NCI-H226 (cell line): ENCODE measurements at places on chromosomes 7 and 10.

- DNase-seq, result no peak
Measured at GRCh38 chr10:76885816-76886215, 751.8 kb downstream of the KCNMA1 start.

- DNase-seq, result no peak
Measured at GRCh38 chr10:111390813-111391563, 314.2 kb downstream of the ADRA2A start.

- no peak for DNase-seq
Measured at GRCh38 chr7:26497801-26498596, 206.3 kb downstream of the SNX10 start.

- DNase-seq, result no peak
Measured at GRCh38 chr10:28382525-28383269, 79.8 kb upstream of the MPP7 start.

DNA sequence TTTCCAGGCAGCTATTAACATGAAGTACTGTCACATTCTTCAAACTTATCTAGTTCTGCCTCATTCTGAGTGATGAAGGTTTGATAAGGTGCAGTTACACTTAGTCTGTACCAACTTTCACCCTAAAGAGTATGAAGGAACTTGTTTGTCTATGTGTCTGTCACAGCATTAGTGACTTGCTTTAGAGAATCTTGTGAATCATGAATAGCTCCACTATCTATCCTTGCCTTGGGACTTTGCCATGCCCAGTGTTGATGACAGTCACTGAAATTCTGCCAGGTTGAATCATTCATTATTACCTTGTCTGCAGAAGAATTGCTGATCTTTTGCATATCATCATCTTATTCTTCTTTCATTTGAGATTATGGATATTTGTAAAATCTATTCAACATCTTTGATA lies 50.9 kb upstream of the A1CF start:
- DNase-seq, result no peak

GRCh38 chr7:151918510-151918843 lies 37.8 kb upstream of the GALNTL5 start:
- DNase-seq, result no peak

GRCh38 chr7:49279891-49280290 lies 355.5 kb downstream of the CDC14C start:
- DNase-seq, result no peak

DNA sequence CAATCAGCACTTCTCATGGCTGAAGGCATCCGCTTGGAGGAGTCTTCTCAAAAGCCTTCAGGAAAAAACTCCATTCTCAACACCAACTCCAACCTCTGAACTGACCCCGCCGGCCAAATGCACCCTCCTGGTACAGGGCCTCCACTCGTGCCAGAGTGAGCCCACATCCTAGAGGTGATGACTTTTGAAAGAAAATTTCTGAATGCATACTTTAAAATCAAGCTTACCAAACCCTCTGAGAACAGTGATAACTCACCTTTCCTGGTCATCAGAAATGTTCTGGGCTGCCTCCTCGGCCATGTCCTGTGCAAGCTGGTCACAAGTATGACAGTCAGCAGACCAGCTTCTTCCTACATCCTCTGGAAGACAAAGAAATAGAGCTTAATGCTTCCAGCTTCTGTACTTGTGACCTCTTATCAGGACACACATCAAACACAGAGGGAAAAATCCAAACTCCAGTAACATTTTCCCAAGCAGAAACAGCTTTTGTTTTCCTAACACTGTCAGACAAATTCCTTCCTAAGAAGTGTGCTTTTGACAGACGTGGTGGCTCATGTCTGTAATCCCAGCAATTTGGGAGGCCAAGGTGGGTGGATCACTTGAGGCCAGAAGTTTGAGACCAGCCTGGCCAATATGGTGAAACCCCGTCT lies at the start of gene PKD1L1:
Gene PKD1L1, minus strand, starts transcription at position 326 of the 650 bp plus-strand sequence. Its CDS starts 26 bp downstream, at position 300.
- DNase-seq, result no peak

- DNase-seq, result no peak
Measured at GRCh38 chr10:43267811-43268210, 946 bp upstream of the RASGEF1A start.

DNA sequence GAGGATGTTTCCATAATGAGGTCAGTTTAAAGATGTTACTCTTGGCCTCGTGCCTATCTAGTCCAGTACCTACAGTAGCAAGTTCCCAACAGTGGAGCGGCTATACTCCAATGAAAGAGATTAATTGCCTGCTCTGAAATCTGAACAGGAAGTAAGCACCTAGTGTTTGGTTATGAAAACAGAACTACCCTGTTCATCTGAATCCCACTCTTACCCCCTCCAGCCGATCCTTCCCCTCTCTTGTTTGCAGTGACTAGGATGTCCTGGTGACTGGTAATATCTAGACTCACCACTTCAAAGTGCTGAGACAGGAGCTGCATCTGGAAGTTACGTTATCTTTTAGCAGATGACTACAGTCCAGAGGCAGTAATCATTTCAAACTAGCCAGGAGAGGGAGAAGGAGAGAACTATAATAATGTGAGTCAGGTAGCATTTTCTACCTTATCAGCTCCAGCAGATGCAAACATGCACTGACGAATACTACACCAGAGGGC lies 666.7 kb upstream of the NRP1 start:
- peak; percentile 80 for DNase-seq

- no peak for DNase-seq
Measured at GRCh38 chr7:156544919-156545715, 95.5 kb upstream of the RNF32 start.

GRCh38 chr10:49252313-49253034 lies 46.5 kb upstream of the C10orf71 start:
- DNase-seq, result no peak

- no peak for DNase-seq
Measured at GRCh38 chr7:44110719-44111635, 6.8 kb downstream of the AEBP1 start.

DNA sequence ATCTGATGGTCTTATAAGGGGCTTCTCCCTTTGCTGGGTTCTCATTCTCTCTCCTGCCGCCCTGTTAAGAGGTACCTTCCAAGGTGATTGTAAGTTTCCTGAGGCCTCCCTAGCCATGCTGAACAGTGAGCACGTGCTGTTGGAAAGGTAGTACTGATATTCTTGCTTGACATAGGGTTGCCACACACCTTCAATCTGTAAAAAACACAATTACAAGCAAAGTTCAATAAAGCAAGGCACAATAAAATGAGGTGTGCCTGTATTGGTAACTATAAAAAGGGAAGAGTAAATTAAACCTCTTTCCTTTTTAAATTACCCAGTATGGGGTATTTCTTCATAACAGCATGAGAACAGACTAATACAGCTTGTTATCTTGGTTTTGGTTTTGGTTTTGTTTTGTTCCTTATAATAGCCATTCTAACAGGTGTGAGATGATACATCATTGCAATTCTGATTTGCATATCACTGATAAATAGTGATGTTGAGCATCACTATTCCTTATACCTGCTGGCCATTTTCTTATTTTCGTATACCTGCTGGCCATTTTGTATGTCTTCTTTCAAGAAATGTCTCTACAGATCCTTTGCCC lies 164.9 kb upstream of the TRIM24 start:
- no peak for DNase-seq

DNA sequence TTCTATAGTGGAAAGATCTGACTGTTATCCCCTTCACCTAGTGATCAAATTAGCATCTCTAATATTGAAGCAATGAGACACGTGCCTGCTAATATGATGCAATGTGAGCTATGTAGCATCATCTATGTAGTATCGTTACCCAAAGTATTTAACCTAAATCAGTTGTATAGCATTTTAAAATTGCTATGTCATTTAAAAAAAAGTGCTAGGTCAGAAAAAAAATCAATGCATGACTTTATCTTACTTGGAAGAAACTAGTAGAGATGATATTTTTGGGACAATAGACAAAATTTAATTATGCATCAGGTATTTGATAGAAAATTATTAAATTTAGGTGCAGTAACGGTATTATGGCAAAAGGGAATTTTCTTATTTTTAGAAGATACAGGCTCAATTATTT lies 157.3 kb downstream of the CCDC71L start:
- DNase-seq, result no peak

DNA sequence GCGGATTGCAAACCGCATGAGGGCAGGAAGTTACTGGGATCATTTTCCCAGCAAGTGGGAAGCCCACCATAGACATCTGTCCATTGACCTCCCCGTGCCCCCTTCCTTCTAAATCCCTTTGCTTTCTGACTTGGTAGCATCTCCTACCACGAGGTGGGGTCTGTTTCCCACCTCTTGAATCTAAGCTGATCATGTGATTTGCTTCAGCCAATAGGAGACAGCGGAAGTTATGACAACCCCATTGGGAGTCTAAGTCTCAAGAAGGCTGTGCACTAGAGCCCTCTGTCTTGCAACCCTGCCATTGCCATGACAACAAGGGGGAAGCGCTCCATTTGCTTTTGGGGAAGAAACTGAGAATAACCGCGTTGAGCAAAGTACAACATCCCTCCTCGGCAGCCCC lies 39.2 kb upstream of the CARD11 start:
- no peak for DNase-seq

DNA sequence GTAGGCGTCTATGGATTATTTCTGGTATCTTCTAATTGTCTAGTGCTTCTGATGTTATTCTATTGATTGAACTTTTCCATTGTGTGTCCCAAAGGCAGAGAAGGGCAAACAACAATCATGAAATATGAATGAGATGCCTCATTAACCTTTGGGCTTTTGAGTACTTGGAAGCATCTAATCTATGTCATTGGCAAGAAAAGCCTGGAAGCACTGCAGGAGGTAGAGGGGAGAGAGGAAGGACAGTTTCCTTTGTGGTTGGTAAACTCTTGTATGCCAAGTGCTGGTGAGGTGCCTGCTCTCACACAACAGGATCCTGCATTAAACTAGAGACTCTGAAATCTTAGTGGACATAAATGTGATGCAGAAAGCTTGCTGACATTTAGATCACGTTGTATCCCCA lies 155.2 kb upstream of the TPK1 start:
- no peak for DNase-seq

- no peak for DNase-seq
Measured at GRCh38 chr7:81884817-81885216, 115.0 kb upstream of the HGF start.

- no peak for DNase-seq
Measured at GRCh38 chr10:30095631-30096422, 36.4 kb upstream of the JCAD start.

GRCh38 chr10:71893920-71894319 lies 42.9 kb upstream of the PSAP start:
- no peak for DNase-seq

DNA sequence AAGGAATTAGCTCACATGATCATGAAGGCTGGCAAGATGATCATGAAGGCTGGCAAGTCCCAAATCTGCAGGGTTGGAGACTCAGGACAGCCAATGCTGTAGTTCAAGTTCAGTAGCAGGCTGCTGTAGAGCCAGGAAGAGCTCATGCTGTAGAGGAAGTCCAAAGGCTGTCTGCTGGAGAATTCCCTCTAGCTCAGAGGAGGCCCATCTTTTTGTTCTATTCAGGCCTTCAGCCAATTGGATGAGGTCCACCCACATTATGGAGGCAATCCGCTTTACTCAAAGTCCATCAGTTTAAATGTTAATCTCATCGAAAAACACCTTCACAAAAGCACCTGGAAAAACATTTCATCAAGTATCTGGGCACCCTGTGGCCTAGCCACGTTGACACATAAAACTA lies 24.8 kb upstream of the FAM171A1 start:
- no peak for DNase-seq

DNA sequence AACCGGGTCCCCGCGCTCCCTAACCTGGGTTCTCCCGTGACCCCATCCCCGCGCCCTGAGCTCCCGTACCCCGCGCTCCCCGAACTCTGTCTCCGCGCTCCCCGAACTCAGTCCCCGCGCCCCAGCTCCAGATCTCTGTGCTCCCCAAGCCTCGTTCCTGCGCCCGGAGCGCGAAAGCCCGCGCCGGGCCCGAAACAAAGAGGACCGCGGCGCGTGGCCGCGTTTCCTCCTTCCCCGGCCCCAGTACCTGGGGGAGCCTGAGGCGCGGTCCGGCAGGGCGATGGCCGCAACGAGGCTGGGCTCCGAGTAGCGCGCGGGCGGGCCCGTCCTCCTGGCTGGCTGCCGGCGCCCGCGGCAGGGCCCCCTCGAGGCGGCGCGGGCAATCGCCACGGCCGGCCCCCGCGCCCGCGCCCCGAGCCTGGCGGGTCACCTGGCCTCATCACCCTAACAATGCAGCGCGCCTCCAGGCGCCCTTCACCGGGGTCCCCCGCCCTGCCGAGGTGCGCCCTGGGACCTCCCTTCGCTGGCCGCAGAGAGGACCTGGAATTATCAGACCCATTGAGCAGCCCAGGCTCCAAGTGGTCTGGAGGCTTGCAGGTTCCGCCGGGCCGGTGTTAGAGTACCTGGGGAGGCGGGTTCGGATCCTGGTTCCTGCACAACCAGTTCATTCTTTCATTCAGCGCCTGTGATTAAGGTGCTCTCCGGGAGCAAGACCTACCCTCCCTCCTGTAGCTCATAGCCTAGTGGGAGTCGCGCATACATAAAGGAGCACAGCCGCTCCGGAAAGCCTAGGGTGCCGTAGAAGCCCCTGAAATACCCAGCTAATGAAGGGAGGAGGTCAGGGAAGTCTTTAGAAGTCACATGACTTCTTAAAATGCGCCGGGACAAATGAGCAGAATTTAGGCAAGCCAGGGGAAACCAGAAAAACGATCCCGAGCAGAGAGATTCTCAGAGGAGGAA lies at the start of gene TNS3:
Gene TNS3, minus strand, starts transcription at position 308 of the 960 bp plus-strand sequence. CDS start 142,475 bp downstream, outside the sequence.
- peak; percentile 40 for DNase-seq

DNA sequence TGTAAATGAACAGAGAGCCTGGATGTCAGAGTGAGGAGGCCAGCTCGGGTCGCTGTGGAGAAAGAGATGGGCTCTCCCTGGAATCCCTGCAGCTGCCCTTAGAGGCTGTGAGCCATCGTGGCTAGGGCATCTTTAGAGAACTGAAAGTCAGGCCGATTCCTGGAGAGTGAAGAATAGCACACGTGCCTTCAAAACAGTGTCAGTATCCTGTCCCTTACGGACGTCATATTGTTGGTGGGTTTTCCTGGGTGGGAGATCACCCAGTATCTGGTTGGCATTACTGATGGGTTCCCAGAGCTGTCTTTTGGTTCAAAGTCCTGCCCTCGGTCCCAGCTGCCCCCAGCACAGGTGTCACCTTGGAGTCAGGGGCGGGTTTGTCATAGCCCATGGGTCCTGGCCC lies 25.3 kb downstream of the IKZF1 start:
- no peak for DNase-seq

DNA sequence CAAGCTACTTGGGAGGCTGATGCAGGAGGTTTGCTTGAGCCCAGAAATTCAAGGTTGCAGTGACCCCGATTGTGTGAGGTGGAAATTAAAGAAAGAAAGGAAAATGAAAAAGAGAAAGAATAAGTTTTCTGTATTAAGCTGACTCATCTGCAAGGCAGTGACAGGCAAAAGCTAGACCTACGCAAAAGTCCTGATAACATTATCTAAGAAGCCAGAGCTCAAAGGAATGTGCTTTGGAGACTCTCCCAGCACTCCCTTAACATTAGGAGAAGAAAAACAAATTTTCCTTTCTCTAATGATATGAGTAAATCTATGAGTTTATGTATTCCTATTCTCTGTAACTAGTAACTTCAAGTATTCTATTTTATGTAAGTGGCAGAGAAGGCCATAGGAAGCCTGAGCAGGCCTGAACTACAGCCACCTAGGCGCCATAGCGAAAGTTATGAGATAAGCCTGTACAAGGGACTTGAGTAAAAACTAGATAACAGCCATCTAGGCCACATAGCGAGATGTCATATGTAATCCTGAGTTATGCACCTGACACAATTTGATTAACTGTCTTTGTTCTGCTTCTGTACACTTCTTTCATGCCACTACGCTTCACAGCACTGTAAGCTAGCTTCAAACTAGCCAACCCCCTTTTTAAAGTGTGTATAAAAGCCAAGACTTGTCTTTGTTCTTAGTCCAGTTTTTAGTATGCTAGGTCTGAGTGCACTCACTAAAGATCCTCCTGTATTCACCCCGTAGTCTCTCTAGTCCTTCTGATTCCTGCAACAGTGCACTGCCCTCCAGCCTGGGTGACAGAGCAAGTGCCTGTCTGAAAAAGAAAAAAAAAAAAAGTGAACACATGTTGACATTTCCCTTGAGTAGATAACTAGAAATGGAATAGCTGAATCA lies 9.4 kb upstream of the ZWINT start:
- DNase-seq, result no peak
